ENCODE measurements at places on chromosomes 6 and 20.

GRCh38 chr6:52976149-52976548 lies 18.9 kb downstream of the GSTA4 start:
- DNase-seq, result no peak

GRCh38 chr6:71410681-71411080 lies 122.1 kb downstream of the OGFRL1 start:
- DNase-seq, result no peak

DNA sequence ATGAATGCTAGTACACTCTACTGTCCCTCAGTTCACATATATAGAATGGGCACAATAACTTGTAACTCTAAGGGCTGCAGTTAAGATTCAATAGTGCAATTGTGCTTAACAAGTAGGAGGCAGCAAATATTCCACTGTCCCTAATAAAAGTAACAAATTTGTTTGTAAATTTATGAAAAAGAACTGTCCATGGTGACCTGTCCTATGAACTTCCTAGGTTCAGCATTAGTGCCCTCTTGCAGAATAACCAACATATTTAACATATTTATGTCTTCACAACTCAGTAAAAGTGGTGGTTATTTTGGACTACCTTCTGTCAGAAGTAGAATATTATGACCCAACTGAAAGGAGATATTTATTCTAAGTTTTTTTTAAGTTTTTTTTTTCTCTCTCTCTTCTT lies 327.8 kb downstream of the CENPW start:
- no peak for DNase-seq

DNA sequence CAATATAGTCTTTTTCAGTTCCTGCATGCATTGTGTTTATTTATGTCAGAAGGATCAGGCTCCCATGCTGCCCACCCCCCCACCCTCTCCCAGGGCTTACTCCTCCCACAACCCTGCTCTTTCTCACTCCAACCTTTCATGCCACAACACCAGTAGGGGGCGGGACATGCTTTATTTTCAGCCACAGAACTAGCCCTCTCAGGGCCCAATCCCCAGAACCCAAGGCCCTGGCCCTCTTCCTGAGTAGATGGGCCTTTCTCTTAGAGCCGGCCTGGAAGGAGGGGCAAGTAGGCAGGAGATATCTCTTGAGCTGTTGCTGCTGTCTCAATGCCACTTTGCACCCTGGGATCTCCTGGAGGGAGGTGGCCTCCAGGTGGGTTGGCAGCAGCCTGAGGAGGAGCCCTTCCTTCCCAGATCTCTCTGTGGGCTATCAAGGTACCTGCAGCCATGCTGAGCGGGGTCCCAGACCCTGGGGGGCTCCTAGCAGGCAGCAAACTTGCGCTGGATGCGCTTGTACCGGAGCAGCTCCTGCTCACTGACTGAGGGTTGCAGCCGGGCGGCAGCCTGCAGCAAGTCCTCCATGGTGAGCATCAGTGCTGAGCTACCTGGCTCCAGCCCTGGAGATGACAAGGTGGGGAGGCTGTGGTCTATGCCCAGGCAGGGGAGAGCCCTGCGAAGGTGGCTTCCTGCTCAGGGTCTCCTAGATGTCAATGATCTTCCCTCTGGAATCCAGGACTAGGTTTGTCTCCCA lies 3.5 kb downstream of the GNMT start:
- no peak for DNase-seq

DNA sequence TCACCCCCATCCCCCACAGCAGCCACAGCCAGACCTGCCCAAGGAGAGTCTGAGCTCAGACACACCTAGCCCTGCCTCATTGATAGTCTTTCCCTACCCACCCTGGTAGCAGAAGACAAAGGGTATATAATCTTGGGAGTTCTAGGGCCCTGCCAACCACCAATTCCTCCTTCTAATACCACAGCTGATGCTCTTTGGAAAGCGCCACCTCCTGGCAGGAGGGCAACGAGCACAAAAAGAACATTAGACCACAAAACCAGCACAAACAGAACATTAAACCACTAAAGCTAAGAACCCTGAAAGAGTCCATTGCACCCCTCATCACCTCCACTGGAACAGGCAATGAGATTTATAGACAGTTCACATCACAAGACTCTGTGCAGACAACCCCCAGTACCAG lies 195.8 kb upstream of the FUT9 start:
- no peak for DNase-seq

DNA sequence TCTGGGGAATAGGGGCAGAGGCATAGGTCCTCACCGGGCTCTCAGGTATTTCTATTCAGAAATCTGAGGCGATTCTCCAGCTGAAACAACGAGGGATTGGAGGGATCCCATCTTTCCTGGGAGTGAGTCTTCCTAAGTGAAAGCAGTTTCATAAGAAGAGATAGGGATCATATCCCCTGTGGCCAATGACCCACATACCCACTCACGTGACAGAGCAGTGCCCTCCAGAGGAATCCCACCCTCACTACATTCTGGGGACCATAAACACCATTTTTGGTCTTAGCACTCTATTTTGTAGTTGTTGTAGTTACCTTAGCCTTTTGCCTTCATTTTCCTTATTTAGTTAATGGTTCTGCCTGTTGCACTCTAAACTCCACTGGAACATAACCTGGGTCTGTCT lies 121.1 kb downstream of the GPR63 start:
- DNase-seq, result no peak

DNA sequence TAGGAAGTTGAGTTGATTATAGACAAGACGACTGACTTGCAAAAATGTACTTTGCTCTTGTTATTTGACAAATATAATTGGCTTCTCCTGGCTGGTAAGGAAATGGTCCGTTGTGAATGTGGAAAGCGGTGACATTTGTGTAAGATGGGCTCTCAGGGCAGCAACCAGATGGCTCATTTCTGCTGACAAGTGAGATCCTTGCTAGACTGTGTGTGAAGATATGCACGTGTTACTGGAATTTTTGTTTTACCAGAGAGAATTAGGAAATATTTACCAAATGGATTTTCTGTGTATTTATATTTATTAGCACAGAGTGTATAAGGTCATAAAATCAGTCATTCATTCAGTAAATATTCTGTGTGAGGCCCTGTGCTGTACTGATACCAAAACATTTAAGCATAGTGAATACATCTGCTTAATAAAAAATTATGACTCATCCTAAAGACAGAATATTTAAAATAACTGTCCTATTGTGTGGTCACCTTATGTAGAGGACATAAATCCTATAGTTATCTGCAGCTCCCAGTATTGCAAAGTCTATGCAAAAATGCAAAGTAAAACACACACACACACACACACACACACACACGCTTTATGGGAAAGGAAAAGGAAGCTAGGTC lies 109.9 kb upstream of the ASF1A start:
- DNase-seq, result no peak

- peak; percentile 3 for DNase-seq
Observed at GRCh38 chr6:39189915-39190544, 39.2 kb downstream of the KCNK5 start.

DNA sequence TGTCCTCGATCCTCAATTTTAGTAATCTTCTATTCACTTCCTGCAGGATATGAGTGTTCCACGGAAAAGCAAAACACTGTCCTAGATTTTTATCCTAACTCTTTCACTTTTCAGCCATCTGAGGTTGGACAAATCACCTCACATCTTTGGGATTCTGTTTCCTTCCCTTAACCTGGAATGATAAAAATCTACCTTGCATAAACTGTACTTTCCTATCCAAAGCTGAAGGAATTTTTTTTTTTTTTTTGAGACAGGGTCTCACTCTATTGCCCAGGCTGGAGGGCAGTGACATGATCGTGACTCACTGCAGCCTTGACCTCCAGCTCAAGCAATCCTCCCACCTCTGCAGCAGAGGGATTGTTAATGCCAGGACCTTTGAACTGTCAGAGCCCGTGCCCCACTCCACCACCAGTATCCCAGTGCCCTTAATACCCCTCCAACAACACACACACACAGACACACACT lies 20.5 kb downstream of the CAPN11 start:
- DNase-seq, result no peak

- DNase-seq, result no peak
Observed at GRCh38 chr6:145067430-145067829, 667.9 kb downstream of the EPM2A start.

DNA sequence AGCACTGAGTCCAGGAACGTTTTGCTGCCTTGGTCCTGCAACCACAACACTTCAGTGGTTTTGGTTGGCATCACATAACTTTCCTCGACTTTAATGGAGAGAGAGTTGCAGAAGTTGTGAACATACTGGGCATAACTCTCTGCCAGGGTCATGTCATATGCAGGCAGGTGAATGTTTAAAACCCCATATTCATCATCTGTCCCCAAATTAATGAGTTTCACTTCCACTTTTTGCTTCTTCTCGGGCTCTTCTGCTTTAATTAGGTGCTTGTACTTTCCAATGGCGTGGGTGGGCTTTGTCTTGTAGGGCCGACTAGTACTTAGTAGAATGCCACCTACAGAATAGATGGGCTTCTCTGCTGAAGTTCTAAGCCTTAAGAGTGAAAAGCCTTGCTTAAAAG lies 45.2 kb upstream of the TFAP2A start:
- no peak for DNase-seq

- no peak for DNase-seq
Observed at GRCh38 chr6:137978252-137978896, 111.3 kb downstream of the TNFAIP3 start.

DNA sequence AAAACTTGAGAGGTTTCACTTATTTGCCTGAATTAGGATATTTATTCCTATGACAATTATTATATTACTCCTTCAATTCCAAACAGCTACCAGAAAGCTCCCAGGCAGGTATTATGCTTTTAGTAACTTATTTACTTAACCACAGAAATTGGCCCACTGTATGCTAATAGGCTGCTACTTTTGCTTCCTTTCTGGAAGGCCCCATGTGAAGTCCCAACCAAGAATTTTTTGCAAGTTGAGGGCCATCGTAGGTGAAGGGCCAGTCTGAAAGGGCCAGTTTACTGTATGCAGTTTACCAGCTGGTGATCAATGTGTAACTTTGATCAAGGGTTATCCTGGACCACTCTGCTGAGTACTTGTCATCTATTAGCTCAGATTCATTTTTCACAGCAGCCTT lies 45.0 kb downstream of the EDN1 start:
- no peak for DNase-seq

GRCh38 chr20:38178581-38178980 lies 13.5 kb upstream of the TGM2 start:
- no peak for DNase-seq

DNA sequence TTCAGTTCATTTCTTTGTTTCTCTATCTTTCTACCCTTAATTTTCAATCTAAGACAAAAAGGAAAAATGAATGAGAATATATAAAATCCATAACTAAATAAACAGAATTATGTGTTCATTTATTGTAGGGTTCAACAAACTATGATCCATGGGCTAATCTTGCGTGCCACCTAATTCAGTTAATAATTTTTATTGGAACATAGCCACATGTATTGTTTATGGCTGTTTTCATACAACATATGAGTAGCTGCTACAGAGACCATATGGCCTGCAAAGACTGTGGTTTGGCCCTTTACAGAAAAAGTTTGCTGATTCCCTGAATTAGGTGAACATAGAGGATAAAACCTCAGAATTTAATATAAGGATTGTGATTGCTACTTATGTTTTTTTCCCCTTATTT lies 21.8 kb downstream of the SENP6 start:
- no peak for DNase-seq

DNA sequence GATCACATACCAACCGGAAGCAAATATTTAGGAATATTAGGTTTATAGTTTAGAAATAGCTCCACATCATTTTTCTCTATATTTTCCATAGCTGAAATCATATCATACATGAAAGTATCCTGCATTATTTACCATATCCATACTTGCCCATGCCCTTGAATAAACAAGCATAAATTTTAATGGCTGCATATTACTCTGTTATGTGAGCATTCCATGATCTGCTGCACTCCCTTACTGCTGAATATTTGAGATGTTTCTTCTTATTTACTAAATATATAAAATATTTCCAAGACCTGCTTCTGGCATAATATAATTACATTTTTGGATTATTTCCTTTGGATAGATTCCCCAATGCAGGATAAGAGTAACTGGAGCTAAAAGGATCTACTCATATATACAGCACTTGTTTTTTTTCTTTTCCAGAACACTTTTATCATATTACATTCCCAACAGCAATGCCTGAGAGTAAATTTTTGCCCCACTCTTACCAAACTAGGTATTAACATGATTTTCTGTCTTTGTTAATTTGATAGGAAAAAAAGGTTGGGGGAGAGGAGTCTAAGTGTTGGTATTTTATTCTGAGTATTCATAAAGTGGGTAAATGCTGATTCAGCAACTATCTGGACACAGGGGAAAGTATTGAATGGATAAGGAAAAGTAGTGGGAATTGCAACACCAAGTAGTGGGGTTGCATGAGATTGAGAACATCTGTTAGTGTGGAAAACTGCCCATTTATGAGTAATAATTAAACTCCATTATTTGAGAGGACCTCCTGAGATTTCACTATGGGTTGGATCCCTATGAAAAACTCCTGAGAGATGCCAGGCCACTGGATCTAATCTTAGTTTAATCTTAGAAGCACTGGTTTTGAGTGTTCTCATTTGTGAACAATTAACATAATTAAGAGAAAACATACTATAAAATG lies 76.0 kb downstream of the MAN1A1 start:
- DNase-seq, result no peak

DNA sequence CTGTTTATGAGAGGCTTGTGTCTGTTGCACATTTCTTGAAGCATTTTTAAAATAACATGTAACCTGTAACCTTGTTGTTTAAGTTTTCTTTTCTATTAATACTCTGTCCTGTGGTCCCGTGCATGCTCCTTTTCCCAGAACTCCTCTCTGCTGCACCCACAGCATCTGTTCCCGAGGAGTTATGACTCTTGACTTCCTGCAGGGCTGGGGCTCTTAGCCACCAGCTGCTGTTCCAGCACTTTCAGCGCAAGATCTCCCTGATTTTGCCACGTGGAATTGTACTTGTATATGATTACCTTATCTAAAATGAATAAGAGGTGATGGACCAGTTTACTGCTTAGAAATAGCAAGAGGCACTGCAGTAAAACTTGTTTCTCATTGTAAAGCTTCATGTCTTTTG lies 150.6 kb downstream of the QKI start:
- no peak for DNase-seq

- no peak for DNase-seq
Observed at GRCh38 chr20:52895235-52895634, 76.9 kb upstream of the TSHZ2 start.

DNA sequence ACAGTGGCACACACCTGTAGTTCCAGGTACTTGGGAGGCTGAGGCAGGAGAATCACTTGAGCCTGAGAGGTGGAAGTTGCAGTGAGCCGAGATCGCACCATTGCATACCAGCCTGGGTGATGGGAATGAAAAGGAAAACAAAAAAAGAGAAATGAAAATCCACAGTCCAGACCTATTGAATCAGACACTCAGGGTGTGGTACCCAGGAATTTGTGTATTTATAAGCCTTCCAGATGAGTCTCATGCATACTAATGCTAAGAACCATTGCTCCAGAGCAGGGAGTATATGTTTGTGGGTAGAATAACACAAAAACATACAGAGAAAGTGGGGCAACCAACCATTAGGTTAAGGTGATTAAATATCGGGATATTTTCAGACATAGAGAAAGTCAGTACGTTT lies 36.1 kb upstream of the PLCB4 start:
- DNase-seq, result no peak
